ENCODE measurements at places on chromosomes 6 and 20.

GRCh38 chr6:21033575-21034026, 499.3 kb downstream of the CDKAL1 start:
- H3K36me3 ChIP-seq = peaks cover 11% of the 10 kb centered on the region
- H3K4me1 ChIP-seq = peaks cover 11% of the 10 kb centered on the region
- peak overlapping the region; percentile 35 for H3K27ac ChIP-seq

GRCh38 chr20:50815162-50815989, 20.5 kb downstream of the BCAS4 start:
- peak overlapping the region; percentile 45 for H3K27ac ChIP-seq
- H3K4me1 ChIP-seq = peaks cover 28% of the 10 kb centered on the region
- no peak overlapping the region for H3K4me3 ChIP-seq
- no peaks in the 10 kb centered on the region for H3K27me3 ChIP-seq
- H3K36me3 ChIP-seq = peaks cover 8% of the 10 kb centered on the region

- H3K4me3 ChIP-seq = peak overlapping the region; percentile 85
- H3K4me1 ChIP-seq = peaks cover 37% of the 10 kb centered on the region
- peak overlapping the region; percentile 11 for H3K27ac ChIP-seq
- H3K36me3 ChIP-seq = no peaks in the 10 kb centered on the region
Measured at GRCh38 chr20:41618807-41619311, 682 bp upstream of the CHD6 start.

DNA sequence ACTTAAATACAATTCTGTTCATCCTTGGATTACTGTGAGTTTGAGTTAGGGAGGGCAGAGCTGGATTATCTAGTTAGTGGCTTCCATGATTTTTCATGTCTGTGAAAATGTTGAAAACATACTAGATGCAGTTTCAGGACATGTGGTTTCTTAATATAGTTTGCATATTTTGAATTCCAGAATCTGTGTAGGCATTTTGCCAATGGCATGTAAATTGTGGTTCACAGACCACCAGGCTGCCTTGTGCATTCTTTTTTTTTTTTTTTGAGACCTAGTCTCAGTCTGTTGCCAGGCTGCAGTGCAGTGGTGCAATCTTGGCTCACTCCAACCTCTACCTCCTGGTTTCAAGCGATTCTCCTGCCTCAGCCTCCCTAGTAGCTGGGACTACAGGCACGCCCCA, 42.8 kb downstream of the CDC5L start:
- peak overlapping the region; percentile 85 for H3K27ac ChIP-seq
- peaks cover 34% of the 10 kb centered on the region for H3K4me1 ChIP-seq
- peaks cover 26% of the 10 kb centered on the region for H3K36me3 ChIP-seq
- H3K27me3 ChIP-seq = no peaks in the 10 kb centered on the region

GRCh38 chr6:46969206-46969605, 47.5 kb upstream of the ADGRF5 start:
- H3K27ac ChIP-seq = no peak overlapping the region
- H3K4me3 ChIP-seq = no peak overlapping the region
- H3K36me3 ChIP-seq = no peaks in the 10 kb centered on the region
- H3K27me3 ChIP-seq = no peaks in the 10 kb centered on the region
- H3K4me1 ChIP-seq = no peaks in the 10 kb centered on the region
- DNase-seq = no peak

- H3K4me1 ChIP-seq = peaks cover 40% of the 10 kb centered on the region
- H3K27ac ChIP-seq = peak overlapping the region; percentile 45
- no peaks in the 10 kb centered on the region for H3K36me3 ChIP-seq
- DNase-seq = no peak
Measured at GRCh38 chr6:87825821-87826221, 123.8 kb upstream of the AKIRIN2 start.

DNA sequence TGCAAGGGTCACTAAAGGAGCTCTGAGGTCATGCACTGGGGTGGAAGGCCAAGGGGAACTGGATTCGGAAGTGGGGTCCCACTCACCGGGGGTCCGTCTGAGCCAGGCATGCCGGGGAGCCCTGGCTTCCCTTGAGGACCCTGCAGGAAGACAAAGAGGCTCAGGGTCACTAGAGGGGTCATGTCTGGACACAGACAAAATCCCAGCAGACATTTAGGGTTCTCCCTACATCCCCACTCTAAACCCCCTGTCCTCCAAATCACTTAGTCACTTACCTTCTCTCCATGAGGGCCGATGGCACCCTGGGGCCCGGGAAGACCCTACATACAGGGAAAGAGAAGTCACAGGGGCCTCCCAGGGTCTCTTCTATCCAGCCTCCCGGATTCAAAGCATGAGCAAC, 15.4 kb downstream of the COL11A2 start:
- no peak overlapping the region for H3K4me3 ChIP-seq
- H3K27me3 ChIP-seq = no peaks in the 10 kb centered on the region
- H3K36me3 ChIP-seq = no peaks in the 10 kb centered on the region
- DNase-seq = no peak
- H3K27ac ChIP-seq = no peak overlapping the region
- H3K4me1 ChIP-seq = peaks cover 21% of the 10 kb centered on the region

DNA sequence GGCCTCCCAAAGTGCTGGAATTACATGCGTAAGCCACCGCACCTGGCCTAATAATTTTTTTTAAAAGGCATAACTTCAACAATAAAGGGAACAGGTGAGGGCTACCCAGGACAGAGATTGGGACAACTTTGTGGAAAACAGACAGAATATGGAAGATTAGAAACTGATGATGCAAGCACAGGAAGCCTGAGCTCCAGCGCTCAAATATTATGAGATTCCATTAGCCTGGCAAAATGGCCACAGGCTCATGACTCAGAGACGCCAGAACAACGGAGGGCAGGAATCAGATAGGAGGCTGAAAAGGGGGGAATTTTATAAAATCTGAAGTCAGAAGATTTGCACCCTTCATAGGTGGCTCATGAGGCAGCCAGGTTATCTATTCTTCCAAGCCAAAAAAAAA, 103.1 kb upstream of the MRPS10 start:
- H3K4me1 ChIP-seq = peaks cover 13% of the 10 kb centered on the region
- H3K27me3 ChIP-seq = no peaks in the 10 kb centered on the region
- no peak overlapping the region for H3K27ac ChIP-seq
- H3K36me3 ChIP-seq = peaks cover 6% of the 10 kb centered on the region
- H3K4me3 ChIP-seq = no peak overlapping the region

- H3K27me3 ChIP-seq = no peaks in the 10 kb centered on the region
- peaks cover 34% of the 10 kb centered on the region for H3K36me3 ChIP-seq
- no peak for DNase-seq
- no peak overlapping the region for H3K4me3 ChIP-seq
- H3K4me1 ChIP-seq = peaks cover 44% of the 10 kb centered on the region
Measured at GRCh38 chr20:31710423-31711108, 12.1 kb downstream of the BCL2L1 start.

GRCh38 chr6:7896465-7896987, 14.1 kb downstream of the TXNDC5 start:
- no peaks in the 10 kb centered on the region for H3K27me3 ChIP-seq
- peaks cover 1% of the 10 kb centered on the region for H3K4me1 ChIP-seq
- no peak for DNase-seq
- H3K36me3 ChIP-seq = peaks cover 59% of the 10 kb centered on the region
- no peak overlapping the region for H3K4me3 ChIP-seq

- no peak for DNase-seq
- H3K4me1 ChIP-seq = peaks cover 24% of the 10 kb centered on the region
- H3K36me3 ChIP-seq = no peaks in the 10 kb centered on the region
- no peak overlapping the region for H3K27ac ChIP-seq
- H3K4me3 ChIP-seq = no peak overlapping the region
Measured at GRCh38 chr6:684831-685636, 7.9 kb downstream of the EXOC2 start.

DNA sequence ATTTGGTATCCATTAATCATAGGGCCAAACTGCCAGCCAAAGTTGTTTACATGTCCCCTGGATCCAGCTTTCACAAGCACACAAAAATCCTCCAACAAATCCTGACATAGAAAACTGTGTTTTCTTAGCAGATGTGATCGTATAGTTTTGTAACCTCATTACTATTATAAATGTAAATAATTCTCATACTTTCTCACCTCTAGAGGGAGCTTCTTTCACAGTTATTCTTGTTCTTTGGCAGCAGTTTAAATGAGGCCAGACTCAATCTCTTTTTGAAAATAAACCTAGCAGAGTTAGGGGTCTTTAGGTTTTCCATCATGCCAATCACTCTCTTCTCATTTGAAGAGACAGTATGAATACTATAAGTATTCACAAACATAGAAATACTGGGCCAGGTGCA, 17.0 kb upstream of the ZNF318 start:
- H3K4me3 ChIP-seq = no peak overlapping the region
- peaks cover under 1% of the 10 kb centered on the region for H3K27me3 ChIP-seq
- H3K36me3 ChIP-seq = no peaks in the 10 kb centered on the region
- peaks cover 13% of the 10 kb centered on the region for H3K4me1 ChIP-seq

- H3K36me3 ChIP-seq = no peaks in the 10 kb centered on the region
- peaks cover 44% of the 10 kb centered on the region for H3K27me3 ChIP-seq
- H3K4me1 ChIP-seq = peaks cover 4% of the 10 kb centered on the region
- H3K4me3 ChIP-seq = no peak overlapping the region
Measured at GRCh38 chr6:85015396-85015990, 251.1 kb upstream of the TBX18 start.

DNA sequence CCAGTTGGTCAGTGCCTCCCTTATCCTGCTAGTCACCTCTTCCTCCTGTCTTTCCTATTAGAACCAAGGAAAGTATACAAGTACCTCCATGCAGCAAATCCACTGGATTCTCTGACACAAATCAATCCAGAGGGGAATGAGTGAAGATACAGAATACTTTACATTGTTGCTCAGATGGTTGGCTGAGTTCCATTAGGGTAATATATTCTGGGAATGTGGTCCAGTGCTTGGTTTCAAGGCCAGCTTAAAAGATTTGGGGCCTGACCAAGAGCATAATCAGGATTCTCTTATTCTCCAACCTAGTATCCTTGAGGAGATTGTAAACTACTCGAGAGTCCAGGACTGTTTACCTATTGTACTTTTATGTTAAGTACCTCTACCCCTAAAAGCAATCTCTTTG, 23.0 kb downstream of the CARMIL1 start:
- H3K27me3 ChIP-seq = no peaks in the 10 kb centered on the region
- no peak overlapping the region for H3K27ac ChIP-seq
- no peaks in the 10 kb centered on the region for H3K36me3 ChIP-seq
- H3K4me3 ChIP-seq = no peak overlapping the region

DNA sequence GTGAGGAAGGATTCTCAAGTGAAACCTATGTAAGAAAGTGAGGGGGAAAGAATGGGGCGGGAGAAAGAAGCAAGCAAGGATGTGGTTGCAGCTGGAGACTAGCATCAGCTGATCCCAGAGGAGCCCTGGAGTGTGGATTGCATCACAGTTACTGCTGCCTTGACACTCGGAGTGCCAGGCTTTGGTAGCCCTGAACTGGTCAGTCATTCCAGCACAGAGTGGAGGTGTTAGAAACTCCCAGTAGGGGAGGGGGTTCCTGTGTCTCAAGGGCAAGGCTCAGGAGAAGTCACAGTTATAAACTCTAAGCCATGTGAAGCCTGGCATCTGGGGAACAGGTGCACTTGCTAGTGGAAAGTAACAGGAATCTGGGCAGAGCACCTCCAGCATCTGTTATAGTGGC, 23.5 kb downstream of the SNAP25 start:
- DNase-seq = no peak
- no peaks in the 10 kb centered on the region for H3K36me3 ChIP-seq

- H3K4me3 ChIP-seq = no peak overlapping the region
- DNase-seq = no peak
- no peaks in the 10 kb centered on the region for H3K36me3 ChIP-seq
- peaks cover 27% of the 10 kb centered on the region for H3K27me3 ChIP-seq
Measured at GRCh38 chr6:884570-884969, 191.6 kb upstream of the EXOC2 start.

Measured in mesothelial cell of epicardium (in vitro differentiated cells).